ENCODE measurements at places on chromosomes 12 and 14.

GRCh38 chr12:65885716-65886115 is 61.4 kb downstream of the HMGA2 start:
- no peak for DNase-seq

DNA sequence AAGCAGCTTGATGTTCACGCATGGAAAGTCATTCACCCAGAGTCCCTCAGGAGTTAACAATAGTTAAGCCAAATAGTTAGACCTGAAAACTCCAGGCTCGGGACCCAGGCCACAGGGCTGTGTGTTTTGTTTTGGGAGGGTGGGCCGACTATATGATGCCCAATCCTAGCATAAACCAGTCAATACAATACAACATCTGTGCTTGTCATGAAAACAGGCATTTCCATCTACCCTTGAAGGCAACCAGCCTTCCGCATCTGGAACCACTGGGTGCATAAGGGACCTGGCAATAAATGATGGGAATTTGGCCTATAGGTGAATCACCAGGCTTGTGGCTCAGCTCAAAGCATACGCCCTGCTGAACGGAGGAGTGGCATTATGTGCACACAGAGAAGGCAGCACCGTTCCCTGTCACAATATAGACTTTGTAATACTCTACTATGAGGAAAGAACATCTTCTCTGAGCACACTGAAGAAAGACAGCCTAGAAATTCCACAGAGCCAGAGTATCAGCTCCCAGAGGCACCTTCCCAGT is 91.0 kb upstream of the FOXN3 start:
- no peak for DNase-seq

DNA sequence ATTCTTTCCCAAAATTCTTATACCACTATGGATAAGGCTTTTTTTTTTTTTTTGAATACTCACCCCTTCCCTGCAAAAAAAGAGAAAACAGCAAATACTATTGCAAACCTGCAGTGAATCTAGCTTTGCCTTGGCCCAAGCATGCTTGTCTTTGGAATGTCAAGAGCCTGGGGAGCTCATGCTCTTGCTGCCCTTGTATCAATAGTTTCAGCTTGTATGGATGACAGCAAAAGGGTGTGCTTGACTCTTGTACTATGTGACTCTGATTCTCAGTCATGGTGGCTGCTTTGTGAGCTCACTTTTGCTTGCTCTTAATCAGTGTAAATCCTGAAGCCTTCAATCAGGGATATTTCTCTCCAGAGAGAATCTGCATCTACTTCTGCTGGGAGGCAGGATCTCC is 149.2 kb downstream of the EMP1 start:
- no peak for DNase-seq

DNA sequence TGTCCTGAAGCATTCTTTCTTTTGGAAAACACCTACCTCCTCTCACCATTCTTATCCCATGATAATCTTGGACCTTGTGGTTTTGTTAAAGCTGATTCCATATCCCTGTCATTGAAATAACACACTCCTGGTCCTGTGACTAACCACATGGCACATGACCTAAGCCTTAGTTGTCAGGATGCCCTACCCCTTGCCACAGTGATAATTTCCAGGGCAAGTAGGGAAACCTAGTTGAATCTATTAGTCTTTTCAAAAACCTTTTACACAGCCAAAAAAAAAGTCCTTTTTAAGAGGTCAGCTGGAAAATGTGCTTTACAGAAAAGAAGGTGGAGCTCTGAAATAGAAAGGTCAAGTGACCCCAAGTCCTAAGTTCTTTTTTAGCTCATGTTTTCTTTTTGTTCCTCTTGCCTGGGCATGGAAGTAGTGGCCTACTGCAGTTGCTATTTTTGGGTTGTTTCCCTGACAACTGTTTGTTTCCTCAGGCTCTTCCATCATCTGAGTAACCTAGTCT is 608.4 kb downstream of the LRFN5 start:
- DNase-seq, result no peak

DNA sequence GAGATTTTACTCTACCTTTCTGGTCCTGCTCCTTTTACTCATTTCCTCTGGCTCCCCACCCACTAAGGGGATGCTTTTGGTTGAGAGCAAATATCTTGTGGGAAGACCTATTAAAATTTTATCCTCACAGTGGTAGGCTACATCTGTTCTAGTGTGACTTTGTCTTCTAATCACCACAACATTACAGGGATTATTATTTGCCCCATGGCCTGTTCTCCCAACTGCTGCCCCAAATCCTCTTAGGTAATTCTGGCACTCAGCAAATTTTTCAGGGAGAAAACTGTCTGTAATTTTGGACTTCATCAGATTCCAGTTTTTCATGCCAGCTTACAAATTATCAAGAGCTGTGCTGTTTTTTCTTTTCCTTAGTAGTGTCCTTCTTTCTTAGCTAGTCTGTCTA is 172.3 kb downstream of the GPHN start:
- no peak for DNase-seq

GRCh38 chr14:87879389-87879788 is 113.6 kb downstream of the GALC start:
- DNase-seq, result no peak

- DNase-seq, result no peak
Observed at GRCh38 chr14:70045310-70045709, 143.4 kb downstream of the SLC8A3 start.
